ENCODE measurements at places on chromosomes 16 and 17. TPM values are rescaled to one million over a fixed set of nuclear protein-coding genes. Genes with fewer than 3 reads are reported as not detected.

DNA sequence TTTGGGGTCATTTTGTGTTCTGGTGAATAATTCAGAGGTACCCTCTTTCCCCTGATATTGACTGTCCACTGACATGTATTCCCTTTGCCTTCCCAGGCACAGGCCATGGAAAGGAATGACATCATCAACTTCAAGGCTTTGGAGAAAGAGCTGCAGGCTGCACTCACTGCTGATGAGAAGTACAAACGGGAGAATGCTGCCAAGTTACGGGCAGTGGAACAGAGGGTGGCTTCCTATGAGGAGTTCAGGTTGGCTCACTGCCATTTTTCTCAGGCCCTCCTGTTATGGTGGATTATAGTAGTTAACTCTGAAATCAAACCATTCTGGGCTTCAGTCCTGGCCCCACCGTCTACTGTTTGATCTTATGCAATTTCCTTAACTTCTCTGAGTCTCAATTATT is 1.6 kb upstream of the EFTUD2 start:
- no peak overlapping the region for H3K27ac ChIP-seq
- no peaks in the 10 kb centered on the region for H3K27me3 ChIP-seq
- peaks cover 2% of the 10 kb centered on the region for H3K36me3 ChIP-seq
- no peak for DNase-seq
- H3K4me1 ChIP-seq, result peaks cover 21% of the 10 kb centered on the region

DNA sequence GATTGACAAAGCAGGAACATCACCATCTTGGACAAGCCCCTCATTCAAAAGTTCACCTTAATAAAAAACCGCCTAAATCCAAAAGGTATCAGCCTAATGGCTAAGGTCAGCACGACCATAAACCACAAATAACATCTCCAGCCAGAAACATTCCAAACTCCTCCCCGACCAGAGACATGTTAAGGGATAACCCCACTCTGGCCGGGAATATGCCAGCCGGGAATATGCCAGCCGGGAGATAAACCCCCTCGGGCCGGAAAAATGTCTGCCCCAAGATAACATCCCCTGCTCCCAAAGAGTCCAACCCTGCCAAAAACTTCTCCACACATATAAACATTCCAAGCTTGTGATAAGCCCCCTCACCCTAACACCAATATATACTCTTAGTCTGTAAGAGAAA is 1.4 kb downstream of the DHX33 start:
- peaks cover 23% of the 10 kb centered on the region for H3K4me1 ChIP-seq
- DNase-seq, result no peak
- peaks cover 23% of the 10 kb centered on the region for H3K36me3 ChIP-seq
- peak overlapping the region; percentile 91 for H3K4me3 ChIP-seq
- H3K27ac ChIP-seq, result peak overlapping the region; percentile 61

Gene PYDC1
- total RNA-seq, result not detected

Gene SREBF1
- total RNA-seq, result 103 TPM

- no peaks in the 10 kb centered on the region for H3K27me3 ChIP-seq
- DNase-seq, result no peak
- peaks cover 30% of the 10 kb centered on the region for H3K36me3 ChIP-seq
- H3K27ac ChIP-seq, result no peak overlapping the region
These were observed 19.2 kb downstream of the ZC3H18 start for GRCh38 chr16:88589441-88589840.

DNA sequence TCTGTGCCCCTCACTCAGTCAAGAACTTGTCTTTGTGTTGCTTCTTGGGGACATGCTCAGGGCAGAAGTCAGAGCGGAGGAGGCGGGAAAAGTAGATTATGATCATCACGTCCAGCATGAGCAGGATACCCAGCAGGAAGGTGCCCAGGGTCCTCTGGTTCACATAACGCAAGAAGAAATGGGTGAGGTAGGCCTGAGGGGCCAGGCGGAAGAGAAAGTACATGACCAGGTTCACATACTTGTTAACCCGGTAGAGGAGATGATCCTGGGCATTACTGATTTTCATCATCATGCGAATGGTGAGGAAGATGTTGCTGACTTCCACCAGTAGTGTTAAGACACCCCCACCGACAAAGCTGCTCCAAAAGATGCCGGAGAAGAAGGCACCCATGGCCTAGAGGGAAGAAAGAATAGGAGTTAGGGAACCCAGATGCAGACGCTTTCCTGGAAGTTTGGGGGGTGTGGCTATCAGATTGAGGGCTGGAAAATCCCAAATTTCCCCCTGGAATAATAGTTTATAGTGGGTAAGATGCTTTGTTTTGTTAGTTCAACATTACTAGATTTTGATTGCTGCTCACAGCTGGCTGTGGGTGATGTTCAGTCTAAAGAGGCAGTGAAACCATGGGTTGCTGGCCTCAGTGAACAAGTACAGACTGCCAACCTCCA is 1.4 kb downstream of the TLCD1 start:
- H3K27ac ChIP-seq, result peak overlapping the region; percentile 73
- peak; percentile 72 for DNase-seq
- peaks cover 36% of the 10 kb centered on the region for H3K36me3 ChIP-seq
- peak overlapping the region; percentile 65 for H3K4me3 ChIP-seq
- H3K4me1 ChIP-seq, result peaks cover 66% of the 10 kb centered on the region

- no peak overlapping the region for H3K4me3 ChIP-seq
- H3K27ac ChIP-seq, result no peak overlapping the region
- no peak for DNase-seq
These were observed 28.2 kb downstream of the BCO1 start for GRCh38 chr16:81266680-81267095.

GRCh38 chr17:42937712-42938596 is 26.3 kb downstream of the AARSD1 start:
- no peak overlapping the region for H3K27ac ChIP-seq
- H3K4me1 ChIP-seq, result 0 out of 2 replicates have a peak, but pooled peaks cover 3% of the 10 kb centered on the region
- H3K36me3 ChIP-seq, result no peaks in the 10 kb centered on the region
- H3K27me3 ChIP-seq, result no peaks in the 10 kb centered on the region
- DNase-seq, result peak; percentile 81

DNA sequence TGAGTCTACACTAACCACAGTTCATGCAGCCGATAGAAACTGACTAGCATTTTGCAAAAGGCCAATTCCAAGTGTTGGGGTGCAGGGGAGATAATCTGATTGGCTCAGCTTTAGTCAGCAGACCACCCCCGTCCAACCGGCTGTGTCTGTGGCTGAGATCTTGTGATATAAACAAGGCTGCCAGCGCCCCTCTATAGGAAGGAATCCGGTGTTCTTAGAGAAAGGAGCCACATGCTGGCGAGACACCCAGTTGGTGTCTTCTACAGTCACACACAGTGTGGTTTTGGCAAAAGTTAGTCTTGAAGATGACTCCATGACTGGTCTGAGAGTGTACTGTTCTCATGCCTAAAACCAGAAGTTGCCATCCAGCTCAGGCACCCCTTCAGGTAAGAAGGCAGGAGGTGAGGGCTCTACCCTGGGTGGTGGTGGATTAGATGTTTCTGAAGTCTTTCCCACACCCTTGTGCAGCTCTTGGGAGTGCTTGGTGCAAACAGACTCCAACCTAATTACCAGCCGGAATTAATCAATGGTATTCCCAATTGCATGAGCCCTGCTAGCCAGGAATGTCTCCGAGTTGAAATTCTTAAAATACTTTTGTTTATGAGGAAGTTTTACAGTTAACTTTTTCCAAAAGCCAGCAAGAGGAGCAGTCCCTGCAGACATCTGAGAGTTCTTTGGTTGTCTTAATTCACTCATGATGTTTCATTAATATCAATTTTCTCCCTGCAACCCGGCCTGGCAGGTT is 172.3 kb upstream of the IRX6 start:
- H3K36me3 ChIP-seq, result no peaks in the 10 kb centered on the region
- H3K4me1 ChIP-seq, result peaks cover 16% of the 10 kb centered on the region
- H3K4me3 ChIP-seq, result no peak overlapping the region
- no peak overlapping the region for H3K27ac ChIP-seq

GRCh38 chr17:5783851-5784250 is 199.5 kb upstream of the NLRP1 start:
- no peaks in the 10 kb centered on the region for H3K27me3 ChIP-seq
- H3K36me3 ChIP-seq, result no peaks in the 10 kb centered on the region
- H3K4me3 ChIP-seq, result no peak overlapping the region
- H3K4me1 ChIP-seq, result peaks cover 21% of the 10 kb centered on the region

Gene KRT20
- total RNA-seq, result not detected

GRCh38 chr16:57028086-57028485 is 38.7 kb downstream of the NLRC5 start:
- H3K36me3 ChIP-seq, result no peaks in the 10 kb centered on the region
- no peak for DNase-seq
- peaks cover 12% of the 10 kb centered on the region for H3K4me1 ChIP-seq
- H3K27ac ChIP-seq, result peak overlapping the region; percentile 35
